ENCODE measurements at places on chromosomes 2 and 18.

- H3K4me1 ChIP-seq = peaks cover 3% of the 10 kb centered on the region
- H3K27ac ChIP-seq = no peak overlapping the region
- H3K4me3 ChIP-seq = no peak overlapping the region
- H3K36me3 ChIP-seq = no peaks in the 10 kb centered on the region
- no peak for DNase-seq
These were observed 117.0 kb upstream of the RIOK3 start for GRCh38 chr18:23336101-23336500.

- no peaks in the 10 kb centered on the region for H3K27me3 ChIP-seq
- no peaks in the 10 kb centered on the region for H3K36me3 ChIP-seq
- H3K4me1 ChIP-seq = no peaks in the 10 kb centered on the region
- no peak overlapping the region for H3K27ac ChIP-seq
- DNase-seq = no peak
These were observed 146.1 kb upstream of the NOL4 start for GRCh38 chr18:34370704-34371395.

- H3K27ac ChIP-seq = peak overlapping the region; percentile 29
- H3K4me1 ChIP-seq = peaks cover 26% of the 10 kb centered on the region
- no peaks in the 10 kb centered on the region for H3K27me3 ChIP-seq
- H3K36me3 ChIP-seq = peaks cover 20% of the 10 kb centered on the region
These were observed 10.9 kb downstream of the TMEM87B start for GRCh38 chr2:112065966-112066365.

DNA sequence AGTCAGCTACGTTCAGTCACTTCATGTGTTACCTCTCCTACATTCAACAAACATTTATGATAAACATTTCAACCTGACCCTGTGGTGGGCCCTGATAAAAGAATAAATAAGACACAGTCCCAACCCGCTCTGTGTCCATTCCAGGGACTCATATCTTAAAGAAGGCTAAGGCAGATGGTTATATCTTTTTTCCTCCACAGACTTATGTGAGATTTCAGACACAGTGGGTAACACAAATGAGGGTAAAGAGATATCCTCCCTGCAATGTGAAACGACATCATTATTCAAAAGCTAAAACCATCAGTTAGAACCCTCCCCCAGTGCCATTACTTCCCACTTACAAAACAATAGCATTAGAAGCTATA is 11.1 kb upstream of the HNRNPLL start:
- H3K36me3 ChIP-seq = peaks cover 2% of the 10 kb centered on the region
- H3K27me3 ChIP-seq = peaks cover 15% of the 10 kb centered on the region
- H3K4me3 ChIP-seq = no peak overlapping the region
- no peak for DNase-seq
- peaks cover 20% of the 10 kb centered on the region for H3K4me1 ChIP-seq
- peak overlapping the region; percentile 19 for H3K27ac ChIP-seq
